ENCODE measurements at places on chromosomes 5 and 9. TPM values are rescaled to one million over a fixed set of nuclear protein-coding genes. Genes with fewer than 3 reads are reported as not detected.
A peak's percentile ranks its signal among the peaks of the same experiment; 100 is the strongest.

- DNase-seq = peak; percentile 82
- no peaks in the 10 kb centered on the region for H3K27me3 ChIP-seq
- H3K27ac ChIP-seq = no peak overlapping the region
- peaks cover 11% of the 10 kb centered on the region for H3K4me1 ChIP-seq
Measured at GRCh38 chr9:89149726-89150125, 28.9 kb downstream of the SHC3 start.

GRCh38 chr5:16702964-16703363 lies 86.2 kb upstream of the RETREG1 start:
- no peak overlapping the region for H3K27ac ChIP-seq
- no peak for DNase-seq
- no peaks in the 10 kb centered on the region for H3K27me3 ChIP-seq
- H3K36me3 ChIP-seq = peaks cover 67% of the 10 kb centered on the region
- H3K4me3 ChIP-seq = no peak overlapping the region
- H3K4me1 ChIP-seq = no peaks in the 10 kb centered on the region

GRCh38 chr9:26658476-26658875 lies 234.1 kb downstream of the CAAP1 start:
- H3K4me3 ChIP-seq = no peak overlapping the region
- H3K27me3 ChIP-seq = no peaks in the 10 kb centered on the region
- no peaks in the 10 kb centered on the region for H3K4me1 ChIP-seq
- H3K36me3 ChIP-seq = no peaks in the 10 kb centered on the region
- DNase-seq = no peak
- H3K27ac ChIP-seq = no peak overlapping the region

- H3K27me3 ChIP-seq = peaks cover 5% of the 10 kb centered on the region
- H3K27ac ChIP-seq = no peak overlapping the region
- H3K4me1 ChIP-seq = no peaks in the 10 kb centered on the region
- no peak for DNase-seq
Measured at GRCh38 chr5:38297830-38298608, 39.7 kb downstream of the EGFLAM start.

Gene CTSV
- total RNA-seq = 0.54 TPM

DNA sequence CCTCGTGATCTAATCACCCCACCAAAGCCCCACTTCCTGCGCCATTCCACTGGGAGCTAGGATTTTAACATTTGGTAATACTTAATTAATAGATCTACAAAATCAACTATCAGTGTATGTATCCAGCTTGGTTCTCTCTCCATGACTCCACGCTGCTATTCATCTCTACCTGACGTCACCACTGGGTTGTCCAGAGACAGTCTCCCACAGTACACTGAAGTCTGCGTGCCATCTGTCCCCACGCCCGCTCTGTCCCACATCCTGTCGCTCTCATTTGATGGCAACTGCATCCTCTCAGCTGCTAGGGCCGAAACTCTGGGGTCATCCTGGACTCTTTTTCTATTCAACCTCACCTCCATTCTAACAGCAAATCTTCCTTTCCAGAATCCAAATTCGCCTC lies 53.2 kb downstream of the ANKRD33B start:
- no peak overlapping the region for H3K4me3 ChIP-seq
- no peaks in the 10 kb centered on the region for H3K27me3 ChIP-seq
- H3K27ac ChIP-seq = no peak overlapping the region
- no peak for DNase-seq

Gene GABRA1
- total RNA-seq = not detected

- no peaks in the 10 kb centered on the region for H3K27me3 ChIP-seq
- no peaks in the 10 kb centered on the region for H3K36me3 ChIP-seq
- H3K4me3 ChIP-seq = no peak overlapping the region
- DNase-seq = peak; percentile 17
Measured at GRCh38 chr5:126178521-126178920, 244.7 kb upstream of the GRAMD2B start.

DNA sequence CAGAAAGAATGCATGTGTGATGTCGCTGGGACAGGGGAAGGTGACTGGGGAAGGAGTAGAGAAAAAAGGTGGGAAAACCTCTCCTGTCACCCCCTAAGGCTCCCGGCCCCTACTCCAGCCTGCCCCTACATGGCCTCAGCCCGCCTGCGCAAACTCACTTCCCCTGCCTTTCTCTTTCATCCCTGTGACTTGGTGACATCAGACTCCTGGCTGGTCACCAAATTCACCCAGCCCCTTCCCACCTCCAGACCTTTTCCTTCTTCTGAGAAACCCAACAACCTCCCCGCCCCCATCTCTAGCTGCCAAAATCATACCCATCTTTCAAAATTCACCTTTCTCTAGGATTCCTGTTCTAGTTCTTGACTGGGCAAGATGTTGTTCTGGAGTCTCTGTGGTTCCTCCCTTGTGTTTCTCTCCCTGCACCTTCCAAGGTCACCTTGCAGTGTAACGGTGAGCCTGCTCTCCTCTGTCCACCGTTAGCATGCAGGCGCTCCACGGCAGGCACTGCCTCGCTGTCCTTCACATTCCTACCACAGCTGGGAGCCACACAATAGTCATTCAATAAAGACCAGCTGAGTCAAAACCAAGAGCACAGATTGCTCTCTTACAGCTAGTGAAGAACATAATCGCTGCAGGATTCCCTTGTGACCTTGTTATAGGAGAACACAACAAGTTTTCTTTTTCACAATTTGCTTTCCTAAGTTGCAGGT lies 134.5 kb downstream of the FANCC start:
- no peaks in the 10 kb centered on the region for H3K27me3 ChIP-seq
- DNase-seq = no peak
- no peak overlapping the region for H3K27ac ChIP-seq

DNA sequence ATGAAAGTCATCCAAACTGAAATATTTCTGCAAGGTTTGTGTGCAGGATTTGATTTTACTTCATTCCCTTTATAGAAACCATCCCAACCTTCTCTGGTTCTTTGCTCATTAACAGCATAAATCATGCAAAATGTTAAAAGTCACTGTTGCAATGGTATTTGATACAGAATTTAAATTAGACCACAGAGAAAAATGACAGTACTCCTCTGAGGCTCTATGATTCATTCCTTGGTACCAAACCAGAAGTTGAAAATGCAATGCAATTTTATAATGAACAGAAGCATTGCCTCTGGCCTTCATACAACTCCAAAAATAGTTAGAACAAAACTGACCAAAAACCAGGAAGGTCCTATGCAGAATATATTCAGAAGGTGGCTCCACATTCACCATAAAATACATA lies 607.1 kb downstream of the TLE1 start:
- H3K36me3 ChIP-seq = no peaks in the 10 kb centered on the region
- no peak overlapping the region for H3K27ac ChIP-seq
- peaks cover 2% of the 10 kb centered on the region for H3K4me1 ChIP-seq

GRCh38 chr9:88746743-88747398 lies 211.9 kb downstream of the NXNL2 start:
- no peaks in the 10 kb centered on the region for H3K36me3 ChIP-seq
- H3K27ac ChIP-seq = peak overlapping the region; percentile 93
- peaks cover 40% of the 10 kb centered on the region for H3K4me1 ChIP-seq
- no peak overlapping the region for H3K4me3 ChIP-seq
- DNase-seq = no peak

DNA sequence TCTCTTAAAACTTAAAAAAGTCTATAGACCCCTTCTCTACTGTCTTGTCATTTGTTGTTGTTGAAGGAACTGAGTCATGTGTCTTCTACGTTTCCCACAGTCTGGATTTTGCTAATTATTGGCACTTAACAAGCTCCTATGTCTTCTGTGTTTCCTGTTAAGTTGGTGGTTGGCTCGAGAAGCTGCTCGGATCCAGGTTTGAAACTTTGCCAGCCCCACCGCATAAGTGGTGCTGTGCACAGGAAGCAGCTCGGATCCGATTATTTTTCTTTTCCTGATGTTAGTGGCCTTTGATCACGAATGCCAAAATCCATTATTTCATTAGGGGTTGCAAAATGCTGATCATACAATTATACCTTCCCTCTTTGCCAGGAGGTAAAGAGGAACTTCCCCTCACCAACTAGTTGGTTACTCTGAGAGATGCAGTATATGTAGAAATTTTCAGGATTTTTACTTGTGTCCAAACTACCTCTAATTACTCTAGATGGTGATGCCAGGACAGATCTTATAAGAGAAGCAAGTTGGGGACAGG lies 186.5 kb downstream of the NSG2 start:
- no peak overlapping the region for H3K27ac ChIP-seq
- H3K4me1 ChIP-seq = no peaks in the 10 kb centered on the region
- no peak overlapping the region for H3K4me3 ChIP-seq
- DNase-seq = no peak
- H3K27me3 ChIP-seq = no peaks in the 10 kb centered on the region

DNA sequence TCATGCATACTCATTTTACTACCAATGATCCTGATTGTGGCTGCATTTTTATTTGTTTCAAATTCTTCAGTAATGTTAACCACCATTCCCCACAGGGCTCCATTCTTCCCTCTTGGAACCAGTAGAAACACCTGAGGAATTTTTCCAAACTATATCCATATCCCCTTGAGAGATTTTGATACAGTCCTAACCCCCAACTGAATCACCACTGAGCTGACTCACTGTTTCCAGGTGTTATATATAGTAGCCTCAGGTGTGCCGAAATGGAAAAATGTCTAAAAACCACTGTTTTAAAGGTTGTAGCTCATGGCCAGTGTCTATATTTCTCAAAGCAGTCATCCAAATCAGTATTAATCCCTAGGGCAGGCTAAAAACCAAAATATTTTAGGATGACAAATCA lies 85.2 kb downstream of the MRPS27 start:
- H3K4me1 ChIP-seq = peaks cover 4% of the 10 kb centered on the region
- no peak for DNase-seq
- no peak overlapping the region for H3K27ac ChIP-seq
- H3K27me3 ChIP-seq = no peaks in the 10 kb centered on the region
- peaks cover 4% of the 10 kb centered on the region for H3K36me3 ChIP-seq
- no peak overlapping the region for H3K4me3 ChIP-seq

DNA sequence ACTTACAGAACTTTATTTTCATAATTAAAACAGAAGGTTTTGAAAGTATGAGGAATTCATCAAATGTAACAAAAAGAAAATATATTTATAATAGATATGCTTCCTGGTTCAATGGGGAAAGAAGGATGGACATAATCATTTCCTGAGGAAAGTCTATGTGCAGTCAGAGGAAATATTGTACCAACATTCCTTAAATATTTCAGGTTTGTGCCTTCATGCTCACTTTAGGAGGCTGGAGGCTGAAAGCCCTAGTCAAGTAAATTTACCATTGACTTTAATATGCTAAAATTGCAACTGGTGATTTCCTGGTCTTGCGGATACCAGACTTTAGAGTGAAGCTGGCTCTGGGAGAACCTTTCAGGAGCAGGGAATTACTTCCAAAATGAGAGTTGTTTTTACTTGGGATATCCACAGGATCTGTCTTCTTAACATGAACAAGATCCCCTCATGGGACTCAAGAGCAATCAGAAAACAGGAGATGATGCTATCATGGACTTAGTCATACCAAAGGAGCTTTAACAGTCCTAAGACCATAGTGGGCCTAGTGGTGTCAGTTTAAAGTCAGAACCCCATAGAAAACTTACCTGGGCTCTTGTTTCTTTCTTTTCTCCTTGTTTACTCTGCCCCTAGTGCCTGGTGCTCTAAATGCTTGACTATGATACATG lies 762.8 kb upstream of the GRAMD2B start:
- no peak for DNase-seq
- no peaks in the 10 kb centered on the region for H3K27me3 ChIP-seq
- H3K36me3 ChIP-seq = no peaks in the 10 kb centered on the region
- no peak overlapping the region for H3K27ac ChIP-seq

DNA sequence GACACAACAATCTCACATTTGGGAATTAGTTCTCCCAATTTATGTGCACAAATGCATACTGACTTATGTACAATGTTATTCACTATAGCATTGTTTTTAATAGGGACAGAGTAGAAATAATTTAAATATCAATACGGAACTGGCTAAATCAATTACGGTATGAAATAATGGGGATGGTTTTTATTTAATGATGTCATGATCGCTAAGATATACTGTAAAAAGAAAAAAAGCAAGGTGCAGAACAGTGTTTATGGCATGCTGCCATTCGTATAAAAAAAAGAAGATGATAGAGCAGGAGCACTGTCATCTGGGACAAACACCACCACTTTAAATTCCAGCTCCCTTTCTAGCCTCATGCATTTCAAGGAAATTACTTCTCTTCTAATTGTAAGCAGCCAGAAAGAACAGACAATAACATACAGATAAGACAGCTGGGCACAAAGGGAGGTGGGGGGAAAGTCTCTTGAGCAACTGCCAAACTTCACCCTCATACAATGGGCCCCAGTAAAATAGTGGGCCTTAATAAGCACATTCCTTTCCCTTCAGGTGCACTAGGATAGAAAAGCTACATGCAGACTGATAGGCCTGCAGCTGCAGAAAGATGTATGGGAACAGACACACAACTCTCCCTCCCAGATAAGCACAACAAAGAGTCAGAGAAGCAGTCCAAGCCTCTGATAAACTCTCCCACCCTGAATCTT lies 8.4 kb downstream of the SREK1IP1 start:
- no peaks in the 10 kb centered on the region for H3K27me3 ChIP-seq
- no peak overlapping the region for H3K4me3 ChIP-seq
- no peak overlapping the region for H3K27ac ChIP-seq

- H3K4me1 ChIP-seq = no peaks in the 10 kb centered on the region
- no peak overlapping the region for H3K27ac ChIP-seq
- no peak for DNase-seq
- H3K4me3 ChIP-seq = no peak overlapping the region
Measured at GRCh38 chr5:178332210-178332641, 99.6 kb upstream of the PHYKPL start.

- H3K36me3 ChIP-seq = no peaks in the 10 kb centered on the region
- H3K4me3 ChIP-seq = no peak overlapping the region
Measured at GRCh38 chr9:131112374-131113154, 12.8 kb upstream of the NUP214 start.

DNA sequence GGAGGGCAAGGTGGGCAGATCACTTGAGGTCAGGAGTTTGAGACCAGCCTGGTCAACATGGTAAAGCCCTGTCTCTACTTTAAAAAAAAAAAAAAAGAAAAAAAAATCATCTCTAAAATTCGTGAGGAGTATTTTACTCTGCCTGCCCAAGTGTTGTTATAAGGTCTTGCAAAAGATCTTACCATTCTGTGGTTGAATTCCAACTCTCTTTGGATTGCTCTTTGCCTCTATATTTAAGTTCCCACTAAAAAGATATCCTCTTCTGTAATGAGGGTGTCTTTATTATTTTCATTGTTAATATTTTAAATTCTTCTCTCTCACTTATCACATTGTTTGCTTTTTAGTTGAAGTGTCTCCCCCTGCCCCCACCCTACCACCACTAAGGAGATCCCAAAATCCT lies 33.4 kb downstream of the CREBRF start:
- no peak for DNase-seq
- no peak overlapping the region for H3K27ac ChIP-seq
- no peak overlapping the region for H3K4me3 ChIP-seq
- no peaks in the 10 kb centered on the region for H3K27me3 ChIP-seq
- peaks cover 26% of the 10 kb centered on the region for H3K36me3 ChIP-seq
- peaks cover 6% of the 10 kb centered on the region for H3K4me1 ChIP-seq

- 0 out of 2 replicates have a peak overlapping the region, but pooled peaks have one; percentile 44 for H3K27ac ChIP-seq
- peaks cover 10% of the 10 kb centered on the region for H3K4me1 ChIP-seq
- H3K36me3 ChIP-seq = no peaks in the 10 kb centered on the region
- no peak overlapping the region for H3K4me3 ChIP-seq
- H3K27me3 ChIP-seq = no peaks in the 10 kb centered on the region
Measured at GRCh38 chr5:142957528-142957927, 187.4 kb downstream of the ARHGAP26 start.

- H3K36me3 ChIP-seq = no peaks in the 10 kb centered on the region
- H3K4me3 ChIP-seq = no peak overlapping the region
- H3K27ac ChIP-seq = no peak overlapping the region
- H3K27me3 ChIP-seq = no peaks in the 10 kb centered on the region
- H3K4me1 ChIP-seq = no peaks in the 10 kb centered on the region
Measured at GRCh38 chr5:79173626-79174025, 62.0 kb downstream of the BHMT start.

- no peak for DNase-seq
- H3K4me1 ChIP-seq = peaks cover 7% of the 10 kb centered on the region
- H3K4me3 ChIP-seq = no peak overlapping the region
- H3K27me3 ChIP-seq = no peaks in the 10 kb centered on the region
Measured at GRCh38 chr9:70488793-70489105, 74.3 kb upstream of the KLF9 start.
